ENCODE measurements at places on chromosomes 1 and 21. TPM values are rescaled to one million over a fixed set of nuclear protein-coding genes. Genes with fewer than 3 reads are reported as not detected.

DNA sequence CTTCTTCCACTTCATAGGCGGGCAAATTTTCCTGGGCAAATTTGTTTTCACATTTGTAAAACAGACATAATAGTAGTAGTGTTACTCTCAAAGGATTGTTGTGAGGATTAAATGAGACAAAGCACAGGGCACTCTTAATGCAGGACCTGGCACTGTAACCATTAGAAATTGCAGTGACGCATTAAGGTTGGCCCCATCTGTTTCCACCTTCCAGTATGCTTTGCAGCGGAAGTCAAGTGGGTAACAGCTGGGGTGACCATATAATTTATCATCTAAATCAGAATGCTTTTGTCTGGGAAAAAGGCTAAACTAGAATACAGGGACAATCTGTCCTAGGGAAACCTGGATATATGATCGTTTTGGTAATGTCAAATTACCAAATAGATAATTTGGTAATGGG is 132.5 kb upstream of the CACHD1 start:
- no peak overlapping the region for H3K27ac ChIP-seq
- no peaks in the 10 kb centered on the region for H3K36me3 ChIP-seq
- DNase-seq: no peak
- no peaks in the 10 kb centered on the region for H3K27me3 ChIP-seq

GRCh38 chr1:185860311-185860710 is 126.1 kb downstream of the HMCN1 start:
- DNase-seq: no peak
- H3K27ac ChIP-seq: no peak overlapping the region
- H3K4me1 ChIP-seq: peaks cover 16% of the 10 kb centered on the region
- no peaks in the 10 kb centered on the region for H3K27me3 ChIP-seq
- H3K4me3 ChIP-seq: no peak overlapping the region

OR2L2 gene
- 0.13 TPM for total RNA-seq

- H3K4me1 ChIP-seq: no peaks in the 10 kb centered on the region
- no peaks in the 10 kb centered on the region for H3K36me3 ChIP-seq
- no peak overlapping the region for H3K4me3 ChIP-seq
- H3K27ac ChIP-seq: no peak overlapping the region
- no peak for DNase-seq
Measured at GRCh38 chr21:43207043-43207315, 38.2 kb downstream of the CRYAA start.

DNA sequence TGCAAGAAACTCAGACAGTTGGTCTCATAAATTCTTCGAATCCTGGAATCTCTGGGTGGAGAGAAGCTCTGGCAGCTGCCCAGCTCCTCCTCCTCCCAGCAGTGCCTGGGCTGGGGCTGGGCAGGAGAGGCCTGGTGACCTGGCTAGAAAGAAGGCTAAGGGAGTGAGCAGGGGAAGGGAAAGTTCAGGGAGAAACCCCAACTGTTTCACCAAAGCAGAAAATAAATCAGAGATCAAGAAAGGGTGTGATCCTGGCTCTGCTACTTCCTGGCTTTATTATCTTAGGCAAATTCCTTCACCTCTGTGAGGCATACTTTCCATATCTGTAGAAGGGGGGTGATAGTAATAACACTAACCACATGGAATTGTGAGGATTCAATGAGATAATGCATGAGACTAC is 8.8 kb upstream of the COL16A1 start:
- H3K27ac ChIP-seq: no peak overlapping the region
- no peak overlapping the region for H3K4me3 ChIP-seq
- H3K4me1 ChIP-seq: no peaks in the 10 kb centered on the region

GRCh38 chr1:174209347-174210187 is 50.2 kb downstream of the RABGAP1L start:
- no peaks in the 10 kb centered on the region for H3K36me3 ChIP-seq
- no peak overlapping the region for H3K4me3 ChIP-seq
- no peak for DNase-seq
- no peaks in the 10 kb centered on the region for H3K4me1 ChIP-seq
- H3K27me3 ChIP-seq: no peaks in the 10 kb centered on the region

C1orf226 gene
- total RNA-seq: 5.5 TPM

DNA sequence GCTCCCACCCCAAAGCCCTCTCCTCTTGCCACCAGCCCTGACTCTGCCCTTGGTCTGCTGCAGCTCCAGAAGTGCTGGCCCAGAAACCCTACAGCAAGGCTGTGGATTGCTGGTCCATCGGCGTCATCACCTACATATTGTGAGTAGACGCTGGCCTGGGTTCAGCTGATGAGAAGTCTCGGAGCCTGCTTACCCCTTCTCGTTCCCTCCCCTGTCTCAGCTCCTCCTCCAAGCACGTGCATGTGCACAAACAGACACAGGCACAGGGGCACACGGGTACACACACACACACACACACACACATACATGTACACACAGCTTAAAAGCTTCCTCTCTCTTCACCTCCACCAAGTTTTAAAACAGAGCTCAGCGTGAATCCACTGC is 24.3 kb downstream of the CAMK1G start:
- no peak overlapping the region for H3K4me3 ChIP-seq
- no peaks in the 10 kb centered on the region for H3K4me1 ChIP-seq
- no peak overlapping the region for H3K27ac ChIP-seq
- no peak for DNase-seq
- no peaks in the 10 kb centered on the region for H3K27me3 ChIP-seq
- H3K36me3 ChIP-seq: no peaks in the 10 kb centered on the region

DNA sequence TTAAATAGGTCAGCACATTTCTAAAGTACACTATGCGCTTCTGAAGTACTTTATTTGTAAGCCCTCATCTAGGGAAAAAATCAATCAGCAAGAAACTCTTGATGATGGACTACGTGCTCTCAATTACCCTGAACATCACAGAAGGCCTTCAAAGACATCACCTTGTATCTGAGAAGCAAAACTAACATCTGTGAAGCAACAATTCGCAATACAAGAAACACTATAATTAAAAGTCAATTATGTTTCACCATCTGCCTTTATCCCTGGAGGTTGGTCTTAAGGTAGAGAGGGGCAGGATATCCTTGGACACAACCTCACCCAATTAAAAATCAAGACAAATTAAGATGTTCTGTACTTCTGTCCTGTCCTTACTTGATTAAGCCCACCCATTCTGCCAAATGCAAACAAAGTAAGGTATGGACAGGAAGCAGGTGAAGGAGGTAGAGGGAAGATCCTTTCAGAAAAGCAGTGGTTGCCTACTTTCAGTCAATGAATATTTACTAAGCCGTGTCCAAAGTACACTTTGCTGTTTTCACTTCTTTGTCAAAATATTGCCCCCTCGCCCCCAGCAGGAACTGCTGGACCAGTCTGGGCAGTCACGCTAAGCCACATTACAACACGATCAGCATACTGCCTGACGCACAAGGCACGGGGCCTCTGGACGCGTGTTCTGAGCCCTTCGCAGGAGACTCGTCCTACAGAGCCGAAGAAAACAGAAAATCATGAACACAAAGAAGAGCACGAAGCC is 887 bp downstream of the SLC19A2 start:
- H3K4me3 ChIP-seq: peak overlapping the region; percentile 87
- H3K36me3 ChIP-seq: no peaks in the 10 kb centered on the region
- H3K4me1 ChIP-seq: peaks cover 4% of the 10 kb centered on the region
- H3K27me3 ChIP-seq: no peaks in the 10 kb centered on the region
- H3K27ac ChIP-seq: peak overlapping the region; percentile 70

- H3K36me3 ChIP-seq: peaks cover 2% of the 10 kb centered on the region
- DNase-seq: peak; percentile 77
- no peaks in the 10 kb centered on the region for H3K27me3 ChIP-seq
- no peaks in the 10 kb centered on the region for H3K4me1 ChIP-seq
- no peak overlapping the region for H3K27ac ChIP-seq
Measured at GRCh38 chr1:227729881-227730629, 5.0 kb downstream of the JMJD4 start.

TCP10L gene
- total RNA-seq: 1.5 TPM

- no peak overlapping the region for H3K27ac ChIP-seq
- H3K36me3 ChIP-seq: no peaks in the 10 kb centered on the region
- DNase-seq: no peak
- no peaks in the 10 kb centered on the region for H3K4me1 ChIP-seq
- H3K27me3 ChIP-seq: no peaks in the 10 kb centered on the region
Measured at GRCh38 chr1:222781251-222781650, 33.6 kb upstream of the DISP1 start.

- H3K4me3 ChIP-seq: no peak overlapping the region
- no peaks in the 10 kb centered on the region for H3K27me3 ChIP-seq
- H3K27ac ChIP-seq: no peak overlapping the region
- no peaks in the 10 kb centered on the region for H3K36me3 ChIP-seq
Measured at GRCh38 chr21:17731554-17731953, 87.6 kb downstream of the C21orf91 start.

ELOVL1 gene
- total RNA-seq: 57.4 TPM

DNA sequence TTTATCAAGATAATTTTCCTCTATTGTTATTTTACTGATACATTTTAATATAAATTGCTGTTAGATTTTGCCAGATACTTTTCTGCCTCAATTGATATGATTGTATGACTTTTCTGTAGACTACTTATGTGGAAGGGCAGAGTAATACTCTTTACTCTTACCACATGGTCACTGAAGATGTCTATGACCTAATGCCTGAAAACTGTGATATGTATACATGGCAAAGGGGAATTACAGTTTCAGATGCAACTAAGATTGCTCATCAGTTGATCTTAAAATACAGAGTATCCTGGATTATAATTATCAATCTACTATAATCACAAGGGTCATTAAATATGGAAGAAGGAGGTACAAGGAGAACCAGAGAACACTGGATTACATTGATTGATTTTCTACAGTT is 1528.0 kb downstream of the BRINP3 start:
- H3K27ac ChIP-seq: no peak overlapping the region
- H3K4me1 ChIP-seq: no peaks in the 10 kb centered on the region
- no peaks in the 10 kb centered on the region for H3K27me3 ChIP-seq
- H3K36me3 ChIP-seq: no peaks in the 10 kb centered on the region
- no peak overlapping the region for H3K4me3 ChIP-seq

DNA sequence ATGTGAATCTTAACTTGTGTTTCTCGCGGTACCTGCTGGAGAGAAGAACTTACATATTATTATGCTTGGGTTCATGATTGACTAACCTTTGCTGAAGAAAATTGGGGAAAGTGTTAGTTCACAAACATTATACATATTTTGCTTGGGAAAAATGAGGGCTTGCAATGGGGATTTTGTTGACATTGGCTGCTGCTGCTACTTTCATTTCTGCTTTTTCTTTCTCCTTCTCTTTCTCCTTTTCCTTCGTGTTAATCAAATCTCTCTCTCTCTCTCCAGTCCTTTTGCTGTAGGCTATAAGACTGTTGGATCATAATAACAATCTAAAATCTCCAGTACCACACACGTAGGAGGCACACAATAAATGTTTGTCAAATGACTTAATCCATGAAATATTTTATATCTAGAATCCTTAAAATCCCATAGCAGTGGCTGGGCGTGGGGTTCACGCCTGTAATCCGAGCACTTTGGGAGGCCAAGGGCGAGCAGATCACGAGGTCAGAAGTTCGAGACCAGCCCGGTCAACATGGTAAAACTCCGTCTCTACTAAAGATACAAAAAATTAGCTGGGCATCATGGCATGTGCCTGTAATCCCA is 23.0 kb downstream of the IRF2BP2 start:
- no peak overlapping the region for H3K4me3 ChIP-seq
- no peak for DNase-seq
- H3K36me3 ChIP-seq: no peaks in the 10 kb centered on the region
- H3K27ac ChIP-seq: peak overlapping the region; percentile 97
- H3K4me1 ChIP-seq: no peaks in the 10 kb centered on the region

LIN28A gene
- total RNA-seq: not detected

- no peaks in the 10 kb centered on the region for H3K36me3 ChIP-seq
- H3K27ac ChIP-seq: no peak overlapping the region
- H3K27me3 ChIP-seq: no peaks in the 10 kb centered on the region
- no peaks in the 10 kb centered on the region for H3K4me1 ChIP-seq
Measured at GRCh38 chr1:225890346-225891228, 1.6 kb upstream of the LEFTY1 start.

DNA sequence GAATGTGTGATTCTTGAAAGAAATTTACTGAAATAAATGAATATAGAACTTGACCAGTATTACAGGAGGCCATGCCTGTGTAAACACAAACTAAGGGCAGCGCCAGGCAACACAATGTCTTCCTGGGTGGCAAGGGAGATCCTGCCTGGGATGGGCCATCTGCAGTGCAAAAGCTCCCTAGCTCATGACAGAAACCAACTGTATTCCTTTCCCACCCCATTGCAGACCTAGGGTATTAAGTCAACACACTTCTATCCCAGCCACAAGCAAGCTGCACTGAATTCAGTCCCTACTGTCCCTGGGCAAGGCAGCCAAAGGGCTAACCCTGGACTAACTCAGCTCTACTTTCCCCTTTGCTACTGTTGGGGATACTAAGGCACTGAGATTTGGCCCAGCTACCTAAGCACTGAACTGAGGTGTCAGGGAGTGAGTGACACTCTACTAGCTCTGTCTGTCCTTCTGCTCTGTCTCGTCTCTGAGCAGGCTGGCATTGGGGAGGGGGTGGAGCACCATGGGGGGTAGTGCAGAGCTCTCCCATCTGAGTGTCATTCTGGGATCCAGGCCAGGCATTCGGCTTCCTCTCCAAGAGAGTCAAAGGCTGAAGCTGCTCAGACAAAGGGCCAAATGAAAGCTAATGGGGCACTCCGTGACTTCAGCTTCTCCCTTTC is 2.5 kb downstream of the INKA2 start:
- H3K27ac ChIP-seq: no peak overlapping the region
- no peaks in the 10 kb centered on the region for H3K36me3 ChIP-seq
- H3K4me1 ChIP-seq: no peaks in the 10 kb centered on the region
- H3K27me3 ChIP-seq: no peaks in the 10 kb centered on the region

- H3K27me3 ChIP-seq: no peaks in the 10 kb centered on the region
- no peak overlapping the region for H3K27ac ChIP-seq
- no peak overlapping the region for H3K4me3 ChIP-seq
- no peak for DNase-seq
- no peaks in the 10 kb centered on the region for H3K36me3 ChIP-seq
Measured at GRCh38 chr1:159663552-159663951, 50.8 kb downstream of the CRP start.

DNA sequence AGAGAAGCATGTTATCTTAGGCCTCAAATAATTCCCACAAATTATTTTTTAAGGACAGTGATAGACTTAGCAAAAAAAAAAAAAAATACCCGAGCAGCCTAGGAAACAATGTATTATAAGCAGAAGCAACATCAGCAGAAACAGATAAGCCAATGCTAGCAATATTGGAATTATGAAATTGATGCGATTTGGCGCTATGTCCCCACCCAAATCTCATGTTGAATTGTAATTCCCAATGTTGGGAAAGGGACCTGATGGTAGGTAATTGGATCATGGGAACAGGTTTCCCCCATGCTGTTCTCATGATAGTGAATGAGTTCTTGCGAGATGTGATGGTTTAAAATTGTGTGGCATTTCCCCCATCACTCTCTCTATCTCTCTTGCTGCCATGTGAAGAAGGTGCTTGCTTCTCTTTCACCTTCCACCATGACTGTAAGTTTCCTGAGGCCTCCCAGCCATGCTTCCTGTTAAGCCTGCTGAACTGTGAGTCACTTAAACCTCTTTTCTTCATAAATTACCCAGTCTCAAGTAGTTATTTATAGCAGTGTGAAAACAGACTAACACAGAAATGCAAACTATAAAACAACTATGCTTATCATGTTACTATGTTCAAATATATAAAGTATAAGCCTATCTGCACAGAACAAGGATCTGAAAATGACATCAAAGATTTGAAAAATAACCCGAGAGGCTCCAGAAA is 75.6 kb upstream of the HIVEP3 start:
- H3K27me3 ChIP-seq: no peaks in the 10 kb centered on the region
- no peaks in the 10 kb centered on the region for H3K36me3 ChIP-seq
- DNase-seq: no peak
- no peak overlapping the region for H3K4me3 ChIP-seq
- no peaks in the 10 kb centered on the region for H3K4me1 ChIP-seq
- H3K27ac ChIP-seq: no peak overlapping the region

PCP4L1 gene
- total RNA-seq: 1.2 TPM

ZNF593OS gene
- not detected for total RNA-seq
